ENCODE measurements at places on chromosomes 4 and X.

- no peak for DNase-seq
These were observed 21.8 kb upstream of the P2RY10 start for GRCh38 chrX:78923198-78924015.

GRCh38 chr4:146041139-146042004, 102.7 kb upstream of the ZNF827 start:
- no peak for DNase-seq

- DNase-seq, result no peak
These were observed 18.5 kb downstream of the DDX60L start for GRCh38 chr4:168461821-168462220.

DNA sequence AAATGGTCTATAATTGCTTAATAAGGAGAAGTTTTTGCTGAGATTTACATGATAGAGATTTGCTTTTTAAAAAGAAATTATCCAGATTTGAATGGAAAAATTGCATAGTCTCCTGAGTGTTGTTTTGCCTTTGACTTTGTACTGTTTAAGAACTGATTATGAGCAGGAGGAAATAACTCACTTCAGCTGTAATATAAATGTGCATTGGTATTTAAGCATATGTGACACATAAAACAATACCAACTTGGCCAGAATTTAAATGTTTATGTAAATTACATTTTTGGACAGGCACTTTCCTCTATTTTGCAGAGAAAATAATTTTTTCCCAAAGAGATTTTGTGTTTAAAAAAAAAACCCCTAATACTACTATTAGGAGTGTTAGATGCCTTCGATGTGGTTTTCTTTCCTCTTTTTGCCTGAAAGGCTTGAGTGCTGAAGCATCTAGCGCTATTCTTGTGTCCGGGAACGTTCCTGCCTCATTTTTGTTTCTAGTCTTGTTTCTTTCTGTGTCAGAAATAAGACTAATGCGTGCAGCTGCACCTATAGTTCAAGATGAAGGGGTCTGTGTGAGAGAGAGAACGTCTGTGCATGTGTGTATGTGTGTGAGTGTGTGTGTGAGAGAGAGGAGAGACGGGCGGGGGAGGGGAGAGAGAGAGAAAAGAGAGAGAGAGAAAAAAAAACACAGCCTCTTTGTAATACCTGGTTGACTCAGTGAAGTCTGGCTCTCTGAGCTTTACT, 60.8 kb downstream of the TBL1X start:
- DNase-seq, result no peak

GRCh38 chr4:149988087-149988410, 90.2 kb upstream of the DCLK2 start:
- no peak for DNase-seq

DNA sequence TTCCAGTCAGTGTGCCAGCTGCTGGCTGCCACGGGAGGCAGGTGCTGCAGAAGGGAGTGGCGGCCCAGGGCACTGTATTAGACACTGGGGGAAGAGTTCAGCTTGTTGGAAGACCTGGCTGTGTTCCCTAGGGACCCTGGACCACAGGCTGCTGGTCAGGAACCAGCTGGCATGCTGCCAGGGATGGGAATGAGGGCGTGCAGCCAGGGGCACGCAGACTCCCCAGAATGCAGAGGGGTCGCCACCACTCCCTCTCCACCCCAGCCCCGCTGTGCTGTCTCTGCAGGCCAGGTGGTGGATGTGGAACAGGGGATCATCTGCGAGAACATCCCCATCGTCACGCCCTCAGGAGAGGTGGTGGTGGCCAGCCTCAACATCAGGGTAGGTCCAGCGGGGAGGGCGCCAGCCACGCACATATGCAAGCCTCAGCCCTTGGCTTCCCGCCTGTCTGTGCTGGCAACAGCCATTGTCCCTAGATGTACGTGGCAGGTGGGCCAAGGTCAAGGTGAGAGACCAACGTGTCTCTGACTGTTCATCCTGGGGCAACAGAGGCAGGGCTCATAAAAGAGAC, 12.3 kb downstream of the ABCD1 start:
- DNase-seq, result no peak

DNA sequence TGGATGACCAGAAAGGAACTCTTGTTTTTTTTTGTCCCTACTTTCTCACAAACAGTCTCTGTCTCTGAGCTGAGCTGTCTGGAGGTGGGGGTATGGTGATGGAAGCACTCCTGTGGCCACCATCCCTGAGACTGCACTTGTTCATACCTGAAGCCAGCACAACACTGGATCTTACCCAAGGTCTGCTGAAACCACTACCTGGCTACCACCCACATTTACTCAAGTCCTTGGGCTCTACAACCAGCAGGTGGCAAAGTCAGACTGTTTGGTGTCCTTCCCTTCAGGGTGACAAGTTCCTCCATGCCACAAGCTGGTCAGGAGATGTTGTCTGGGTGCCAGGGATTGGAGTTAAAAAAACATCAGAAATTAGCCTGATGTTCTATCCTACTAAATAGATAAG, 89.7 kb downstream of the NEXMIF start:
- DNase-seq, result no peak

- DNase-seq, result peak; percentile 43
These were observed 53.9 kb upstream of the HEPH start for GRCh38 chrX:66110112-66110511.

GRCh38 chr4:3482707-3483106, 19.6 kb downstream of the DOK7 start:
- no peak for DNase-seq

- DNase-seq, result no peak
These were observed 3.3 kb downstream of the SETD7 start for GRCh38 chr4:139552517-139553307.

DNA sequence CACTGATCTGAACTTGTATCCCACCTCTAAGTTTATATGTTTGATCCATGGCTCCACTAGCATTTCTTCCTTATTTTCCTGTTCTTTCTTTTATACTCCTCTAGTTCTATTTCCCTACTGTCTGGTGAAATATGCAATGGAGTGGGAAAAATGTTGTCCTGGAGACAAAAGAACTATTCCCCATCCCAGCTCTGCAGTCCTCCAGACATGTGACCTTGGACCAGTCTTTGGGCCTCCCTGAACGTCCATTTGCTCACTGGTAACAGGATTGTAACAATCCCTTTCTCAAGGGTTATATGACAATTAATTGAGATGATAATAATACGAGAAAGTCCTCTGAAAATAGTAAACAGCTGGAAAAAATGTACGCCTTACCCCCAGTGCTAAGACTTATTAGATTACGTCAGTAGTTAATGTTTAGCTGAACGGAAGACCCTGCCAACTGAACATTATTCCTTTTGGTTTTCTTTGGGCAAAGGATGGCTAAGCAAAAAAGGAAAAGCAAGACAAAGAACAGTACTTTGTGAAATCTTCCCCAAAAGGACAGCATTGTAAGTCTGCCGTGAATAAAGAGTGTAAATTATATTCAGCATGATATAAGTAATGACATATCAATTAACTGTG, 302.3 kb upstream of the PPARGC1A start:
- DNase-seq, result no peak
